ENCODE measurements at places on chromosomes 12 and 14. TPM values are rescaled to one million over a fixed set of nuclear protein-coding genes. Genes with fewer than 3 reads are reported as not detected.

The ADIPOR2 gene
- 38.4 TPM for total RNA-seq

The PTCSC3 gene
- total RNA-seq: not detected

The NELL2 gene
- not detected for total RNA-seq

The KRT5 gene
- 0.16 TPM for total RNA-seq

The MSRB3 gene
- 148 TPM for total RNA-seq

The MAP1LC3B2 gene
- 3.5 TPM for total RNA-seq

The TAS2R10 gene
- total RNA-seq: not detected

The TAS2R8 gene
- not detected for total RNA-seq

The LGMN gene
- total RNA-seq: 122 TPM

The NYNRIN gene
- 9.5 TPM for total RNA-seq

The CLEC1A gene
- 3.7 TPM for total RNA-seq

The GNB3 gene
- 4.0 TPM for total RNA-seq

The PDZRN4 gene
- total RNA-seq: not detected

The CSRP2 gene
- total RNA-seq: 55.8 TPM

The SNRNP35 gene
- 23.0 TPM for total RNA-seq

The GCN1 gene
- total RNA-seq: 35.7 TPM

The POTEG gene
- total RNA-seq: not detected

The PLCZ1 gene
- not detected for total RNA-seq

The LAG3 gene
- 0.24 TPM for total RNA-seq

The NANOG gene
- total RNA-seq: not detected

The IL26 gene
- total RNA-seq: not detected

The ANKRD52 gene
- 23.9 TPM for total RNA-seq

The SAMD15 gene
- 0.08 TPM for total RNA-seq

The GALNT8 gene
- total RNA-seq: 2.7 TPM

The GLIPR1L1 gene
- total RNA-seq: not detected

The ACRBP gene
- total RNA-seq: 1.2 TPM

The CCDC175 gene
- not detected for total RNA-seq

The TRIM9 gene
- 0.62 TPM for total RNA-seq

The NTF3 gene
- total RNA-seq: 0.78 TPM

The TAC3 gene
- not detected for total RNA-seq

The ZNF664 gene
- total RNA-seq: 86.6 TPM

Measured in Right ventricle myocardium inferior (tissue), 1 donor.